ENCODE measurements at places on chromosomes 11 and 22. TPM values are rescaled to one million over a fixed set of nuclear protein-coding genes. Genes with fewer than 3 reads are reported as not detected.

- DNase-seq: no peak
Measured at GRCh38 chr11:115147243-115147807, 356.9 kb downstream of the CADM1 start.

- no peak for DNase-seq
Measured at GRCh38 chr22:32200752-32201151, 4.1 kb downstream of the RFPL2 start.

DNA sequence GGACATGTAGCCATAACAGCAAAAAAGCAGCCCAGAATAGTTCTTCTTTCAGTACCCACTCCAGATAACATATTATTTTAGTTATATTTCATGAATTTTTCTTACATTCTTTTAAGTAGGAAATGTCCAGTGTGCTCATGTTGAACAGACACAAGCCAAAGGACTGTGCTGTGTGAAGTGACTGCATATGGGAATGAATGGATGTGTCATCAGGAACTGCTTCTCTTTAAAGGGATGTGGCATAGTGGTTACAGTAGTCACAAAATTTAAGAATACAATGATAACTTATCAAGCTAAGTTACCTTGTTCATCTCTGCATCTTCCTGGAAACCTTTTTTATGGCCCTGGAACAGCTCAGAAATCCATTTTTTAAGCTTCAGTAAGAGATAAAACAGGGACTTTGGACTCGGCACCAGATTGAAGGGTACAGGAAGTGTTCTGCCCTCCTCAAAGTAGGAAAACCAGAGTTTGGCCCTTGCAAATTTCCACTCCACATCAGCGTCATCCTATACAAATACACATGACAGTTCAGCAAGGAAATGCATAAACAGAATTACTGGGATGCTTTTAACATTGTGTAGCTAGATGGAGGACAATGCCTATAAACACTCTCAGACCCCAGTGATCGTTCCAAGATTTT, 112.8 kb downstream of the TRPC6 start:
- DNase-seq: no peak

- no peak for DNase-seq
Measured at GRCh38 chr11:110874437-110875030, 162.3 kb upstream of the ARHGAP20 start.

DNA sequence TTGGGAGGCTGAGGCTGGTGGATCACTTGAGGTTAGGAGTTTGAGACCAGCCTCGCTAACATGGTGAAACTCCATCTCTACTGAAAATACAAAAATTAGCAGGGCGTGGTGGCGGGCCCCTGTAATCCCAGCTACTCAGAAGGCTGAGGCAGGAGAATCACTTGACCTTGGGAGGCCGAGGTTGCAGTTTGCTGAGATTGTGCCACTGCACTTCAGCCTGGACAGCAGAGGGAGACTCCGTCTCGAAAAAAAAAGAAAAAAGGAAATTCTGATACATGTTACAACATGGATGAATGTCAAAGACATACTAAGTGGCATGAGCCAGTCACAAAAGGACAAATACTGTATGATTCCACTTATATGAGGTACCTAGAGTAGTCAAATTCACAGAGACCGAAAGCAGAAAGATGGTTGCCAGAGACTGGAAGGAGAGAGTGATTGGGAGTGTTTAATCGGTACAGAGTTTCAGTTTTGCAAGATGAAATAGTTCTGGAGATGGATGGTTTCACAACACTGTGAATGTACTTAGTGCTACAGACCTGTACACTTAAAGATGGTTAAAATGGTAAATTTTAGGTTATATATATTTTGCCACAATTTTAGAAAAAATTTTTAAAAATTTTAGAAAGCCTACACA, 92.3 kb downstream of the BLID start:
- DNase-seq: no peak

GRCh38 chr11:94788396-94788795, 20.2 kb downstream of the AMOTL1 start:
- DNase-seq: no peak

- DNase-seq: no peak
Measured at GRCh38 chr11:122954455-122954854, 27.2 kb downstream of the BSX start.

- no peak for DNase-seq
Measured at GRCh38 chr22:38653741-38654140, 2.5 kb downstream of the FAM227A start.

DNA sequence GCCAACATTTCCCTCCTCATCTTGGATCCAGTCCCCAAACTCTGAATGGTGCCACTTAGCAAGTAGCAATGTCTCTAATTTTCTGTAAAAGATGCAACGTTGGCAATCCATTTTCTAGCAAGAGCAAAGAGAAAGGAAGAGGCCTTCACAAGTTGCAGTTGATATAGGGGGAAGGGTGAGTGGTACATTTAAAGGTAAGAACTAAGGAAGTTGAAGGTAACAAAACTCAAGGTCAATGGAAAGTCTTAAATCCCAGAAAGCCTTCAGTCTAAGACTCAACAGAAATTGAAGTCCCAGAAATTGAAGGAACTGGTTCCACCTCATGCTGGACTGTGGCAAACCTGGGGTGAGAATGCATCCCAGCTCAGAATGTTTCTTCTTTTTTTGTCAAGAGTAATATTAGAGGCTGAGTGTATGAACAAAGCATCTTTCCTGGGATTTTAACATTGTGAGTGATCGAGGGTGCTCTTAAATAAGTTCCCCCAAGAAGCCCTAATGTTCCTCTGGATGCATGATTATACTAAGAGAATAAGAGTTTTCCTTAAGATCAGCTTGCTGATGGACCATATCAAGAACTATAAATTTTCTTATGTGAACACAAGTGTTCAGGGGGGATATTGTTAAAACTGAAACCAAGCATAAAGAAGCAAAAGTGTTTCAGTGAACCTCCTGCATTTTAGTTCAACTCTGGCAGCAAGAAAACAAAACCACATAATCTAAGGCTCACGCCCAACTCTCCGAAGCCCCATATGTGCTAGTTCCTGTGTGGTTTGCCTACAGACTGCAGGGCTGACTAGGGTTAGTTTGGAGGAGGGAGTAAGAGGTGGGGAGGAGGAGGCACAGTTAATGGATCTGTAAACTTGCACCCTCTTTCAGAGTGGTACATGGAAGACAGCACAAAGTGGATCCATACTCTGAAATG, at the start of gene GRAP2:
GRAP2 (plus strand) TSS at position 779 of the 922 bp plus-strand sequence. CDS start 46,023 bp downstream, outside the sequence.
- no peak for DNase-seq

DNA sequence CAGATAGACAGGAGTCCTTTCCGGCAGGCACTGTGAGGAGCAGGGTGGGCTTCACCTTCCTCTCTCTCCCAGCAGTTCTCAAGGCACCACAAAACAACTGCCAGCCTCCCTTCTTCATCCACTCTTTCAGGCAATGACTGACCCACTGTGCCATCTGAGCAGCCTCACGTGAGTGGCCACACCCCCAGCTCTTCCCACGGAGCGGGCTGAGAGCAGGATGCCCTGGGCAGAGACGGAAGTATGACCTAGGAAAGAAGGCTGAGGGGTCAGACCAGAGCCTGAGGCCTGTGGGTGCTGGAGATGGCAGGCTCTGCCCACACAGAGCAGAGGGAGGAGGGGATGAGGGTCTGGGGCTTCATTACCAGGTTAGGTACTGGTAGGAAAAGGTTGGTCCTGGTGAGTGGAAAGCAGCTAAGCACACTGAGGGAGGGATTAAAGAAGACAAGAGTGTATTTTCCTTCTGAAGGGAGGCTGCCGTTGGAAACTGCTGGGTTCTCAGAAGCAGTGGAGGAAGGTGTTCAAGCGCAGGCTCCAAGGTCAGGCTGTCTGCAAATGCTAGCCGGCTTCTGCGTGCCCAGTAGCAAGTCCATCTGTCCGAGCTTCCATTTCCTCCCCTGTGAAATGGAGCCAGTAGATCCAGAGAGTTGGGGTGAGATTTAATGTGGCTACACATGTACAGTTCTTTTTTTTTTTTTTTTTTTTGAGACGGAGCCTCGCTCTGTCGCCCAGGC, 4.6 kb downstream of the NLRP6 start:
- DNase-seq: no peak

GRCh38 chr11:124474079-124474478, 28.6 kb upstream of the OR8B8 start:
- no peak for DNase-seq

DNA sequence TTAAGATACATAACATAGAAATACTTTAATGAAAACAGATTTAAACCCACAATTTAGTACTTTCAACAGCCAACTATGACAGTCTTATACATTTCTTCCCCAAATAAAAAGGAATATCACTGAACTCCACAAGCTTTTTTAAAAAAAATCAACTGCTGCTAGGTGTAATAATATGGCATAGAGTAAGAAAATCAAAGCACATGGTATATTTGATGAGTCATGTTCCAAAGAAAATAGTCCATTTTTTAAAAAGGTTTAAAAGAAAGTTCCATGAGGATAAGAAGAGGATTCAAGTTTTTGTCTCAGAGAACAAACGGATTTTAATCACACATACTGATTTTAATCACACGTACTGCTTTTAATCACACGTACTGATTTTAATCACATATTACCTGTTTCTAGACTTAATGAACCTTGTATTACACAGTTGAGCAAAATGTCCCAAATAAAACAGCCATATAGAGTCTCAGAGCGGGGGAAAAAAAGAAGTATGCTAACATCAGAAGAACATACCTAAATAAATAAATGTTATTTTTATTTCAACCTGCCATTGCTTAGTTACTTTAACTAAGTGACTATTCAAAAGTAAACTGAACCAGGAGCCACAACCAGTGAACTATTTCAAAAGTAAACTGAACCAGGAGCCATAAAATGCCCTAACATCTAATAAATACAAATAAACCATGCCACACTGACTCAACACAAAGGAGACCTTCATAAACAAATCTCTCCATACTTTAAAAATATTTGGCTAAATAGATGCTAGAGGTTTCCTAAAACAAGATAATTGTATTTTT, 198.4 kb downstream of the SBF2 start:
- DNase-seq: no peak

GRCh38 chr11:102936864-102937509, 18.5 kb downstream of the MMP13 start:
- DNase-seq: no peak

- DNase-seq: no peak
Measured at GRCh38 chr11:82811369-82811768, 77.7 kb upstream of the FAM181B start.

DNA sequence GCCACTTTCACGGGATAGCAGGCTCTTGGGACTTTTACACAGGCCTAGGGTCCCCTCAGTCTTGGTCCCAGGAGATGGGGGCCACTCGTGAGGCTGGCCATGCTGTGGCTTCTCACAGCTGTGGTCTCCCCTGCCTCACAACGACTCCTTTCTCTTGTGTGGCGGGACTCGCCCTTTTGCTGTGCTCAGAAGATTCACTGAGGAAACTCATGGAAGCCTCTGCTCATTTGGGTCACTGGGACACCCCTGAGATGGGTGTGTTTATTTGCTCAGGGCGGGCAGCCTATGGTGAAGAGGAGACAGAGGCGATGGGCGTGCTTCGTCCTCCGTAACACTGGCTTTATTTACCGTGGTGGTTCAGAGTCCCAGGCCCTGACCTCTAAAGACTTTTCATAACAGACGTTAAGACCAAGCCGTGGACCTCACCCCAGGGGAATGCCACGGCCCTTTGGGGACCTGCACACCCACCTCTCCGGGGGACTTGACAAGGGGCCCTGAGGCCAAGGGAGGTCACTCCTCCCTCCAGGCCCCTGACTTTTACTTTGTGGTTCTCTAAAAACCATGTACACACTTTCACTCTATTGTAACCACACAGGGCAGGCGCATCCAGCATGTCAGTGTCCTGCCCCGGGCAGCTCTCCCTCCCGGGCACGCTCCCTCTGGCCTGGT, 15.5 kb downstream of the TEF start:
- no peak for DNase-seq

- no peak for DNase-seq
Measured at GRCh38 chr22:33012833-33013450, 45.2 kb downstream of the SYN3 start.

GRCh38 chr22:46507451-46508425, 29.7 kb downstream of the CELSR1 start:
- DNase-seq: no peak

GRCh38 chr11:99638073-99638553, 617.4 kb downstream of the CNTN5 start:
- DNase-seq: no peak

Gene TTLL1
- polyA plus RNA-seq: 11.5 TPM

Gene DLG2
- polyA plus RNA-seq: 2.9 TPM

Gene GRAMD1B
- 18.2 TPM for polyA plus RNA-seq

Gene IFT27
- 52.7 TPM for polyA plus RNA-seq

Gene SORL1
- 15.2 TPM for polyA plus RNA-seq

Gene TYR
- polyA plus RNA-seq: not detected

Gene AQP11
- polyA plus RNA-seq: 3.8 TPM

Gene C11orf86
- 0.92 TPM for polyA plus RNA-seq

Measured in kidney (tissue), 22 donors.